ENCODE measurements at places on chromosomes 7 and 10.

DNA sequence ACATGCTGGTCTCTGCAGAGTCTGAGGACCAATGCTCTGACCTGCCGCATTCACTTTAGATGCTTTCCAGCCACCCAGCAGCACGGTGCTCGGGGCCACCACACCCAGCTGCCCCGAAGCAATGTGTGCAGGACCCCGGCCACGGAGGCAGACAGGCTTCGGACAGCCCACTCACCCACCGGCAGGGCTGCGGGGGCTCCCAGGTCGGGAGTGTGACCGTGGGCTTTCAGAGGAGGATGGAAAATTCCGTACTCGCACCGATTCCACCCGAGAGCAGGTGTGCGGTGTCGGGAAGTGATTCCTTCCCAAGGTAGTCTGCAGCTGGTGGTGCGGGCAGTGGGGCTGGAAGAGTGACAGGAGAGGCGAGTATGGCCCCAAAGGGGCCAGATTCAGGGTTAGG, 190.9 kb downstream of the DNAJB6 start:
- DNase-seq: no peak

GRCh38 chr10:84012831-84013458, 126.4 kb upstream of the GHITM start:
- no peak for DNase-seq

DNA sequence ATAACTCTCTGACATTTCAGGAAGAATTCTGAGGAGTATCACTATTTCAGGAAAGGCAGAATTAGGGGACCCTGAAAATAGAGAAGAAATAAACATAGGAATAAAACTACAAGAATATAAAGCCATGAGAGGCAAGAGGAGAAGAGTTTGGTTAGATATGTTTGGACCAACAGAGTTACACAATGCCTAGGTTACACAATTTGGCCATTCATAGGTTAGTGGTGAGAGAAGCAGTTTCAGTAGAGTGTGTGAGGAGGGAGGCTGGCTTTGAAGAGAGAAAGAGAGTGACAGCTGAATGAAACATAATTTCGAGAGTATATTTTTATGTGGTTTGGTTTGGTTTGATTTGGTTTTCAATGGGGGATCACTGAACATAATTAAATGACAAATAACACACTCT, 783.2 kb upstream of the LRRN3 start:
- DNase-seq: no peak

DNA sequence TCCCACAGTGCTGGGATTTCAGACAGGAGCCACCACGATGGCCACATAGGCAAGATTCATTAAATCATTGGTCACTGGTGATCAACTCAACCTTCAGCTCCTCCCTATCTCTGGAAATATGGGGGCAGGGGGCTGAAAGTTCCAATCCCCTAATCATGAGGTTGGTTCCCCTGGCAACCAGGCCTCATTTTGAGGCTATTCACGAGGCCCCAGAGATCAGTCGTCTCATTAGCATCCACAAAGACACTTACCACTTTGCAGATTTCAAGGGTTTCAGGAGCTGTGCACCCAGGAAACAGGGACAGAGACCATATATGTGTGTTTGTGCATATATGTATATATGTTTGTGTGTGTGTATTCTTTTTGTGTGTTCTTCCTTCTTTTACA, 7.7 kb upstream of the GUSB start:
- no peak for DNase-seq

DNA sequence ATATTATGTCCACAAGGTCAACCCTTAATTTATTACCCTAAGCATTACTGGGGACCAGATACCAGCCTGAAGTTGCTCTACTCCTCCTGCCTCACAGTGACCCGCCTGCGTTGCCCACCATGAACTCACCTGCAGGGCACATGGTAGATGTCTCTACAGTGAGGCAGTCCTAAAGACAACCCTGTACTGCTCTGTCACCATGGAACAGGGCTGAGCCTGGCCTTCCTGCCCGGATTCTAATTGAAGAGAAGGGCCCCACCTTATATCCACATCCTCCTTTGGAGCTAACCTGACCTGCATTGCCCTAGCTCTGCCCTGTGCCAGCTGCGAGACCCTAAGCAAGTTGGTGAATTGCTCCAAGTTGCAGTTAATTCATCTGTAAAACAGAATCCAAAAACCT, 4.1 kb downstream of the SH3PXD2A start:
- no peak for DNase-seq

- DNase-seq: no peak
Observed at GRCh38 chr10:74328388-74328787, 177.4 kb downstream of the ADK start.

DNA sequence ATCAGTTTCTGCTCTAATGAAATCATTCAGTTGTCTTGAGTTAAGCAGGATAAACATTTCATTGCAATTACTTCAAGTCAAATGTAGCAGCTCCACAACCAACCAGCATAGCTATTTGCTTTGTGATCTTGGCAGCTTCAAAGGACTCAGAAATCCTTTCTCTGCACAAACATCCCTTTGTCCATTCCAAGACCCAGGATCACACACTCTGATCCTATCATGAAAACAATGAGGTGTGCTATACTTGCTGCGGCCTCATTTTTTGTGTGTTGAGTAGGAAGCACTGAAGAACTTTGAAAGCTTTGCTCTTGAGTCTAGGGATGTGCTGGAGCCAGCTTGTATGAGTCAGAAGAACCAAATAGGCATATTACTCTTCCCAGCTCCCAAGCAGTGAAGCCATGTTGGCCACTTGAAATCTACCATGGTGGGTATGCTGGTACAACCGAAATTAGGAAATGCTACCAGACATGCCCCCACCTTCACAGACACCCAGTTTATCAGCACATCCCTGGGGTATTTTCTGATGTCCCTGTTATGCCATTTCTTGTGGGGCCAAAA, 199.4 kb upstream of the PRSS58 start:
- no peak for DNase-seq

- DNase-seq: no peak
Observed at GRCh38 chr10:127522298-127522697, 26.8 kb upstream of the NPS start.

DNA sequence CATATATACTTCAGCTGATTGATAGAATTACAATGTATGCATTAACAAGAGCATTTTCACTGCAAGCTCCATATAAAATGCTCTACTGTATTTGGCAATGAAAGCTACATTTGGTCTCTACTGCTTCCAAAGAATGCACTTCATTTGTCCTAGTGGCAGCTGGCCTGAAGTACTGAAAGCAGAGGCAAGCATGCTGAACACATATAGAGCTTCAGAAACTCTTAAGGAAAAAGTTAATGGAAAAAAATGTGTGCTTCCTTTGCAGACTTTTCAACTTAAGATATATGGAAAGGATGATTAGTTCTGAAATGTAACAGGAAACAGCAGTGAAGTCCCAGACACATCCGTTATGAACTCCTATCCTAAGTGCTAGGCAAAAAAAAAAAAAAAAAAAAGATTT, 537.1 kb upstream of the POM121L12 start:
- no peak for DNase-seq

GRCh38 chr10:4260483-4261124, 475.6 kb upstream of the KLF6 start:
- DNase-seq: peak; percentile 44

DNA sequence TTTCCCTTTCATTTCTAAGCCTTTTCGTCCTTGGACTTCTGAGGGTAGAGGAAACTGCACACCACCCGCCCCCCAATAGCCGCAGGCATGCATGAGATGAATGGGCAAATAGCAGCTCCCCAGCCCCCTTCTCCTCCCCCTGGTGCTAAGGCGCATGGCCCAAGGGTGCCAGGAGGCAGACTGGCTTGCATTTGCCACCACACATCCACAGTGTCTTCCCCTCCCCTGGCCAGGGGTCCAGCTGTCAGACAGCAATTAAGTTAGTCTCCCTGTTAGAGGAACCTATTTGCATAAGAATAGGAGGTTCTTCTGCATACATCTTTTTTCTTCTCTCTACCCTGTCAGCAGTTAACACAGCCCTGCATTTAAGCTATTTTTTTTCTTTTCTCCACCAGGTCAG, 20.2 kb downstream of the TOMM7 start:
- DNase-seq: no peak

DNA sequence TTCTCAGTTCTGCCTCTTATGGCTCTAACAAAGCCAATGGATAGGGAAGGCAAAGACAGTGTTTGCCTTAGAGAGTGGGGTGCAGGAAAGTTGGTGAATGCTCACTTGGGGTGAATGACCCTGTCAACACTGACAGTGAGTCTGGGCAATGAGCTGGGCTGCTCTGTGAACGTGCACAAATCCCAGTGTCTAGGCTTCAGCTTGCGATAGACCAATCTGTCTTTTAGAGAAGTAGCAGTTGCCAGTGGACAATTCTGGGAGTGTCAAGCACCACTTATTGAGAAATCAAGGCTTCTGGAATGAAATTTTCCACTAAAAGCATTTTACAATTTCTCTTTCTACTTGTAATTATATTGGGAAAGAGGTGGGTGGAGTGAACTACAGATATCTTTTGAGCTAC, 141.4 kb downstream of the HERPUD2 start:
- no peak for DNase-seq

- no peak for DNase-seq
Observed at GRCh38 chr10:132721725-132722124, 64.2 kb downstream of the NKX6-2 start.

- no peak for DNase-seq
Observed at GRCh38 chr7:24842449-24843241, 85.4 kb upstream of the GSDME start.

- DNase-seq: peak; percentile 3
Observed at GRCh38 chr7:133310232-133310862, 57.5 kb downstream of the EXOC4 start.

DNA sequence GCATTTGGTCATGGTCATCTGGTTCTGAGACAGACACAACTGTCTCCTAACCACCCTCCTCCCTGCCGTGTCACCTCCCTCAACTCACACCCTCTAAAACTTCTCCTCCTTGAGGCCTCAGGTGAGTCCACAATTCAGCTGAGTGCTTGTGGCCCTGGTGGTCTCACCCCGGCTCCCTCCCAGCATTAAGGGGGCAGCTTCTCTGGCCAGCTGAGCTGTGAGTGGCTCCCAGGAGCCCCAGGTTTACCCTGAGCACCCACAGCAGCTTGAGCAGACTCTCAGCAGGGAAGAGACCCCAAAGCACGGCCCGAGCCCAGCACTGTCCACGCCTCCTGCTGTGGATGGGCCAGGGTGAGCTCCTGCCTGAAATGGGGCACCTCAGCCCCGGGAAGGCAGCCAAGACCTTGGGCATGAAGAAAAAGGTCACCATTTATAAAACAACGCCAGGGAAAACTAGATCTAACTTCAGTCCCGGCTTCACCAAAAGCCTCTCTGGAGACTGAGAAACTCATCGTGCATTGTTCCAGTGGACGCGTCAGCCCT, 201.2 kb downstream of the TCERG1L start:
- no peak for DNase-seq

DNA sequence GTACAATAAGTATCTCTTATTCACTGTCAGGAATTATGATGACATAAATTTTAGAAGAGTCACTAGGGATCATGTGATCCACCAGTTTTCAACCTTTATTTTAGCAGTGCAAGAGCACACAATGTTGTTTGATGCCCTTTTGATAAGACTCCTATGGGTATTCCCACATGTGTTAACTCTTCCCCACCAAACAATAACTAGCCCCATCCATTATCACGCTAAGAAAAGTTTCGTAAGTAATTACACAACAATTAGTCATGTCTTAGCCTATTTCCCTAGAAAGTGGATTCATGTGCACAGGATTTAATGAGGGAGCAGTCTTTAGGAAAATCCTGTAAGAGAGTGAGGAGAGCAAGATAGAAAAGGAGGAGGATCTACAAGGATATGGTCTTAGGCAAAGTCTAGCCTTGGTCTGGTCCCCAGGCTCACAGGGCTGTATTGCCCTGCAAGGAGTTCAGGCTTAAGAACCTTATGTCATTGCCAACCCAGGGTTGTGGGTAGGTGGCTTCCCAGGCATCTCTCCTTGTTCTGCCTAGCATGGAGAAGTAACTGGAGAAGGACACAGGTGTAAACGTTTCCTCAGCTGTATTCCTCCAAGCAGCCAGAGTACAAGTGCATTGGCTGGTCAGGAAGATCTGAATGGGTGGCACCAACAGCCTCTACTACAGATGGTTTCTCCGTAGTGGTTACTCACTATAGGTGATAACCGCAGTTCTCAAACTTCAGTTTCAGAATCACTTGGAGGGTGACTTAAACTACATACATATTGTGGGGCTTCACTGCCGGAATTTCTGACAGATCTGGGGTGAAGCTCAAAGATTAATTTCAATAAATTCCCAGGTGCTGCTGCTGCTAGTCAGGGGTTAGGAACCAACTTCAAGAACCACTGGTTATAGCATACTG, 574.5 kb downstream of the SUGCT start:
- DNase-seq: no peak

DNA sequence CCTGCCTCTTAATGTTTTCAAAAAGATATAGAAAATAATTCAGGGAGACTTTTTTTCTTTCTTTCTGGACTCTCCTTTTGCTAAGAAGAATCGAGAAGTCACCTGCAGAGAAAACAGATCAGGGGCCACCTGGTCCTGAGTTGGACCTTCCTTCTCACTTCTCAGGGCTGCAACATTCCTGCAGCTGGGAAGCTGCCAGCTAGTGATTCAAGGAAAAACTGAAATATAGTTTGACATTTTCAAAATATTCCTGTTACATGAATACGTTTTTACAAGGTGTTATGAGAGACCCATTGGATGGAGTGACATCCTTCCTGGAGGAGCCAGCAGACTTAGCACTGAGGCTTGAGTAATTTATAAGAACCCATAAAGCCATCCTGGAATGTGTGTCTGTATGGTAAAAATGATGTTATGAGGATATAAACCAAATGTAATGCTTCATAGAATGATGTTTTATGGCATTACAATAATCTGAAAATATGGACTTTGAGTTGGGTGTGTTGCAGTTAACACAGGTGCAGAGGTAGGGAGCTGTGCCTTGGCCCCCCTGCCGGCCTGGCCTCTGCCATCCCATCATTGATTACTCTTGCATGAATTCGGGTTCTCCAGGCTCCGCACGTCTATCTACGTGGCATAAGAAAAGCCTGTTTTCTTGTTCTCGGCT, 149.7 kb downstream of the PAXIP1 start:
- DNase-seq: no peak

- no peak for DNase-seq
Observed at GRCh38 chr10:71998840-71999194, 34.6 kb downstream of the CHST3 start.

DNA sequence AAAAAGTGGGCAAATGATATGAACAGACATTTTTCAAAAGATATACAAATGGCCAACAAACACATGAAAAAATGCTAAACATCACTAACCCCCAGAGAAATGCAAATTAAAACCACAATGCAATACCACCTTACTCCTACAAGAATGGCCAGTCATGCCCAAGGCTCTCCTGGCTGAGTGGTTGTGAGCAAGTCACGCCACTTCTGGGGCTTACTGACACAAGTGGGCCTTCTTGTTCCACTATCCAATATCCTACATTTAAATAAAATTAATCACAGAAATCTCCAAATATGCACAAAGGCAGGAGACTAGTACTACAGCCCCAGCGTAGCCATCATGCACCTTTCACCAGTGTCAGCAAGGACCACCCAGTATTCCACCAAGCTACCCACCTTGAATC, 181.9 kb downstream of the TNS3 start:
- no peak for DNase-seq

GRCh38 chr7:112411186-112411795, 39.0 kb upstream of the IFRD1 start:
- peak; percentile 36 for DNase-seq
